ENCODE measurements at places on chromosomes 3 and 15. TPM values are rescaled to one million over a fixed set of nuclear protein-coding genes. Genes with fewer than 3 reads are reported as not detected.

GRCh38 chr3:44966795-44967278, 9.1 kb downstream of the ZDHHC3 start:
- no peak for DNase-seq
- no peak overlapping the region for H3K4me3 ChIP-seq
- H3K27me3 ChIP-seq, result no peaks in the 10 kb centered on the region
- H3K36me3 ChIP-seq, result no peaks in the 10 kb centered on the region
- no peaks in the 10 kb centered on the region for H3K4me1 ChIP-seq

- H3K27ac ChIP-seq, result no peak overlapping the region
- H3K36me3 ChIP-seq, result no peaks in the 10 kb centered on the region
- no peaks in the 10 kb centered on the region for H3K4me1 ChIP-seq
These were observed 143.3 kb upstream of the RBMS3 start for GRCh38 chr3:29137601-29138000.

DNA sequence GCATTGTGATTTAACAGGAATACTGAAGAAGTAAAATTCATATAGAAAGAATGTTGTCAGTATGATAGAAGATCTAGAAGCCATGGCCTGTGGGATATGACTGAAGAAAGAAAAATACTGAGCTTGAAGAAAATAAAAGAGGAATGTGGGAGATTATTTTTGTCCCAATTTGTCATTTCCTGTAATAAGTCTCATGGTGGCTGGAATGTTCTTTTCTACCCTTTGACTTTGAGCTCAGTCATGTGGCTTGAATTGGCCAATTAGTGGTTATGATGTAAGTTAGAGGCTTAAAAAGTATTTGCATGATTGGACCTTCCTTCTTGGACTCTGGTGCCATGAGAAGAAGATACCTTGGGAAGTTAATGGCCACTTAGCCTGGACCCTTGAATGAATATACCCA, 14.1 kb downstream of the APH1B start:
- no peaks in the 10 kb centered on the region for H3K36me3 ChIP-seq
- no peaks in the 10 kb centered on the region for H3K27me3 ChIP-seq
- DNase-seq, result no peak
- H3K27ac ChIP-seq, result no peak overlapping the region

GRCh38 chr3:113496924-113497323, 18.0 kb downstream of the SPICE1 start:
- H3K36me3 ChIP-seq, result peaks cover 2% of the 10 kb centered on the region
- H3K27ac ChIP-seq, result no peak overlapping the region
- H3K4me3 ChIP-seq, result no peak overlapping the region
- no peaks in the 10 kb centered on the region for H3K27me3 ChIP-seq
- DNase-seq, result no peak

DNA sequence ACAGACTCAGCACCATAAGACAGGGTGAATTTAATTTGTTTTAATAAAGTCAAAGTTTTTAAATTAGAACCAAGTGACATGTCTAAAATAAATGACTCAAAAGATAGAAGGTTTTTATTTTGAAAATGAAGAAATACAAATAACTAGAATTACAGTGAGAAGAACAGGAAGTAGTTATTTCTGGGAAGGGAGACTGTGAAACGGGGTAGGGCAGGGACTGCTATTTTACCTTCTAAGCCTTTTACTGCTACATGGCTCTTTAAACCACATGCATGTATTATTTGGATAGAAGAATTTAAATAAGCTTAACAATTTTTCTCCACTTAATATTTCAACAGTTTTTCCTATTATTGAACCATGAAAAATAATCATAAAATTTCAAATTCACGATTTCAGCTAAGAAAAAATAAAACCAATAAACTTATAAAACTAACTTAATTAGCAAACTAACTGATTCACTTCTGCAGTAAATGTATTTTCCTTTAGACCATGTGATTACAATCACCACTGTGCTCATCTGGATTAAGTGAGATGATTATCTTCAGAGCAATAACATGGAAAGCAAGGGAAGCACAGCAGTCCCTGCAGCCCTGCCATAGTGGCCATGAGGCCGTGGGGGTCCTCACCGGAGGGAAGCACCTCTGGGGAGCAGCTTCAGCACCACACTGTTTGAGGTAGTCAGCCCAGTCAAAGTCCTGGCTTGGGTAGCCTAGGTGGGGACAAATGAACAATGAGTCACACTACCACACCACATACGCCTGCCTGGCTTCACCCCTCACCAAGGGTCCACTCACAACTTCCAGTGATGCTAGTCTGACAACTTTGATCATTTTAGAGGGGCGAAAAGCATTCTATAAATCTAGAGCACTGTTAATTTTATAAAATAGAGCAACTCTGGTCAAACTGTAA, 28.3 kb upstream of the STIMATE start:
- no peak overlapping the region for H3K27ac ChIP-seq
- no peaks in the 10 kb centered on the region for H3K27me3 ChIP-seq
- no peak overlapping the region for H3K4me3 ChIP-seq
- DNase-seq, result no peak
- peaks cover 2% of the 10 kb centered on the region for H3K36me3 ChIP-seq
- peaks cover 6% of the 10 kb centered on the region for H3K4me1 ChIP-seq

DNA sequence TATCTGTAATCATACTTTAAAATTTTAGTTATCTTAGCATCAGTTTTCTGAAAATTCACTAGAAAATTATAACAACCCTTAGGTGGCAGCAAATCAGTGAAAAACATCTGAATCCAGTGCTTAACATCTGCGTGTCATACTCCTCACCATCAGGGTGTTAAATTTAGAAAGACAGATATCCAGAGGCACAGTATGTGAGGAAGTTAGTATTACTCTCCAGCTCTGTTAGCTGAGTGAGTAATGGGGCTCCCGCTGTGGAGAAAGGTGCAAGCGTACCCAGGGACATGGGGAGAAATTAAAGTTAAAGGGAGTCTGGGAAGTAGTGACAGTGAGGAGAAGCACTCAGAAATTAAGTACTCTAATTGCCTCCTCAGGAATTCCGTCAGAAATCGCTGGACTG, 50.9 kb downstream of the CEP63 start:
- no peak overlapping the region for H3K27ac ChIP-seq
- H3K4me1 ChIP-seq, result no peaks in the 10 kb centered on the region
- no peak overlapping the region for H3K4me3 ChIP-seq
- H3K27me3 ChIP-seq, result no peaks in the 10 kb centered on the region
- no peak for DNase-seq
- H3K36me3 ChIP-seq, result peaks cover 24% of the 10 kb centered on the region

- no peaks in the 10 kb centered on the region for H3K36me3 ChIP-seq
- no peaks in the 10 kb centered on the region for H3K27me3 ChIP-seq
- DNase-seq, result no peak
- H3K4me3 ChIP-seq, result no peak overlapping the region
These were observed 45.2 kb downstream of the RARB start for GRCh38 chr3:25473246-25473645.

- no peaks in the 10 kb centered on the region for H3K27me3 ChIP-seq
- H3K4me3 ChIP-seq, result no peak overlapping the region
- no peaks in the 10 kb centered on the region for H3K36me3 ChIP-seq
- no peak overlapping the region for H3K27ac ChIP-seq
- no peak for DNase-seq
These were observed 93.7 kb downstream of the ZNF280D start for GRCh38 chr15:56639631-56640030.

DNA sequence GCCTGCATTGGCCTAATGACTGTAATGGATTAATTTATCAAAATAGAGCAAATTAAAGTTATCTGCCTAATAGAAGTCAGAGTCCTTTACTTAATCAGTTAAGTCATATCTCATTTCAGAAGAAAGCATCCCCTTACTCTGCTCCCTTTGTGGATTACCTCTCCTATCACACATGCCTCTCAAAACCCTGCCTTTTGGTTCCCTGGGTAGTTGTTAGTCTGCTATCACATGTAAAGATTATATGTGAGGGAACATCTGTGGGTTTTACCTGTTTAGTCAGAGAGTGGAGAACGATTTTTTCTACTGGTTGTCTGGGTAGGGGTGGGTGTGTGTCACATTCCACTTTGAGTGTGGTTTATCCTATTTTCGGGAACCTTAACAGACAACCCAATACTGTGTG, 16.4 kb downstream of the UBE2E2 start:
- H3K4me1 ChIP-seq, result peaks cover 2% of the 10 kb centered on the region
- DNase-seq, result no peak
- no peaks in the 10 kb centered on the region for H3K27me3 ChIP-seq
- H3K36me3 ChIP-seq, result no peaks in the 10 kb centered on the region
- H3K4me3 ChIP-seq, result no peak overlapping the region

DNA sequence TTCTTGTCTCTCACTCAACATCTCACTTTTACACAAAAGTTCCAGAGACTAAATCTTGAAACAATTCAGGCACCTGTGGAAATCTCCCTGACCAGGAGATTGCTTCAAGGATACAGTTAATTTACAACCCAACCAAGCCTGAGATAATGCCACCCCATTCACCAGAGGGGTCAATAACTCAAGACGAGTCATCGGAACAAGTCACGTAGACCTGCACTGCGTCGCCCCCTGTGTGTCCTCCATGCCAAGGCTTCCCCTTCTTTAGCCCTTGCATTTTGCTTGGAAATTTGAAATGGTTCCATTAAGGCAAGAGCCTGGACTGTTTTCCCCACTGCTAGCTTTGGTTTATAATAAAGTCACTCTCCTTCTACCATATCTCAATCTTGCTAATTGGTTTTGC, 129.0 kb upstream of the NEO1 start:
- H3K36me3 ChIP-seq, result no peaks in the 10 kb centered on the region
- H3K4me3 ChIP-seq, result no peak overlapping the region

- no peak overlapping the region for H3K4me3 ChIP-seq
- no peak overlapping the region for H3K27ac ChIP-seq
- DNase-seq, result no peak
- H3K36me3 ChIP-seq, result no peaks in the 10 kb centered on the region
- no peaks in the 10 kb centered on the region for H3K4me1 ChIP-seq
These were observed 90.6 kb downstream of the ABI3BP start for GRCh38 chr3:100902572-100902971.

- peak overlapping the region; percentile 60 for H3K4me3 ChIP-seq
- no peak for DNase-seq
These were observed 4.3 kb downstream of the PTH1R start for GRCh38 chr3:46881596-46882376.

- H3K27me3 ChIP-seq, result no peaks in the 10 kb centered on the region
- H3K4me3 ChIP-seq, result peak within 1 kb of the TSS; percentile 99
- DNase-seq, result peak; percentile 90
- peaks cover 19% of the 10 kb centered on the region for H3K4me1 ChIP-seq
These were observed at the start of gene FLNB for GRCh38 chr3:58008141-58009025. TSS of gene FLNB (plus strand) at chr3:58008422. CDS start at chr3:58008565, 143 bp downstream.

DNA sequence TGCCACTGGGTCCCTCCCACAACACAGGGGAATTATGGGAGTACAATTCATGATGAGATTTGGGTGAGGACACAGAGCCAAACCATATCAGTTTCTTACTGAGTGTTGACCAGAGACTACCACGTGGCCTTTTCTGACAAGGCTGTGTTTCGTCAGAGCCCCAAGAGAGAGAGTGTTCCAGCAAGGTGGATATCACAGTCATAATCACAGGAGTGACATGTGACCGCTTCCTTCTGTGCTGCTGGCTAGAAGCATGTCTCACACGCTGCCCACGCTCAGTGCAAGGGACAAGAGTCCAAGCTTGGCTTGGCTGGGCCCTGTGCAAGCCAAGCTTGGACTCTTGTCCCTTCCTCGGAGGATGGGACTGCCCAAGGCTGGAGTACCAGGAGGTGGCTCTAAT, 103.2 kb downstream of the GABRG3 start:
- H3K36me3 ChIP-seq, result no peaks in the 10 kb centered on the region
- no peak for DNase-seq
- H3K27ac ChIP-seq, result no peak overlapping the region
- no peaks in the 10 kb centered on the region for H3K27me3 ChIP-seq
- no peak overlapping the region for H3K4me3 ChIP-seq

GRCh38 chr3:44289882-44290462, 48.3 kb downstream of the TOPAZ1 start:
- H3K27ac ChIP-seq, result no peak overlapping the region
- no peaks in the 10 kb centered on the region for H3K27me3 ChIP-seq
- H3K4me3 ChIP-seq, result no peak overlapping the region
- no peak for DNase-seq
- H3K4me1 ChIP-seq, result no peaks in the 10 kb centered on the region

GPR156 gene
- 0.02 TPM for polyA plus RNA-seq

KCNMB2 gene
- polyA plus RNA-seq, result 0.16 TPM

CMTM7 gene
- 20.3 TPM for polyA plus RNA-seq

FAM107A gene
- polyA plus RNA-seq, result 1.5 TPM

ADAMTS17 gene
- polyA plus RNA-seq, result 11.6 TPM

C3orf22 gene
- polyA plus RNA-seq, result not detected

PODXL2 gene
- 0.47 TPM for polyA plus RNA-seq

ANKUB1 gene
- polyA plus RNA-seq, result 0.19 TPM

TM4SF4 gene
- 215 TPM for polyA plus RNA-seq

CPNE9 gene
- not detected for polyA plus RNA-seq

Measured in liver (tissue), 10 donors.